ENCODE measurements at places on chromosomes 7 and 10.
A peak's percentile ranks its signal among the peaks of the same experiment; 100 is the strongest.

DNA sequence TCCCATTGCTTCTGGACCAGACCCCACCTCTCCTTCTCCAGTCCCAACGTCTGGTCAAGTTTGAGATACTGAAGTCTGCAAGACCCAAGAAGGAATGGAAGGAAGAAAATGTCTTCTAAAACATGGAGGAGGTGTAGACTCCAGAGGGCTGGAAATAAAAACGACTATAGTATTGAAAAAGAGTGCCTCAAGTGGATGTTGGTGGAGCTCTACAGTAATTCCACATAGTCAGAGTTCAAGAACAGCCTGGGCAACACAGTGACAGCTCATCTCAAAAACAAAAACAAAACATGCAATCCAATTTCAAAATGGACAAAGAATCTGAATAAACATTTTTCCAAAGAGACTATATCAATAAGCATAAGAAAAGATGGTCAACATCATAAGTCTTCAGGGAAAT lies 2.3 kb upstream of the PCGF6 start:
- DNase-seq = no peak

DNA sequence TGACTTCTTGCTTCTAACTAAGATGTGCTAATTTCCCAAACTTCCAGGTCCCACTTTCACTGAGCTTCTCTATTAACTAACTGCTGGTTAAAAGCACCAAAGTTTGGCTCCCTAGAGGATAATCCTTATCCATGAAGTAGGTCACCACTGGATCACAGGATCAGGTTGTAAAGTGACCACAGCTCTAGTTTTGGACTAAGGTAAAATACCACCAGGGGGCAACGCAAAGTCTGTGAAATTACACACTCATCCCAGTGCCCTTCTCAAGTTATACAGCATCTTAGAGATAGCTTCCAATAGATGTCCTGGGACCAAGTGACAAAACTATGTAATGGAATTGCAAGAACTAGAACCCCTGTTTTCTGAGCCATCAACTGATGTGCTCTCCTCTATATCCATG lies 116.4 kb upstream of the ASAH2 start:
- DNase-seq = peak; percentile 19

DNA sequence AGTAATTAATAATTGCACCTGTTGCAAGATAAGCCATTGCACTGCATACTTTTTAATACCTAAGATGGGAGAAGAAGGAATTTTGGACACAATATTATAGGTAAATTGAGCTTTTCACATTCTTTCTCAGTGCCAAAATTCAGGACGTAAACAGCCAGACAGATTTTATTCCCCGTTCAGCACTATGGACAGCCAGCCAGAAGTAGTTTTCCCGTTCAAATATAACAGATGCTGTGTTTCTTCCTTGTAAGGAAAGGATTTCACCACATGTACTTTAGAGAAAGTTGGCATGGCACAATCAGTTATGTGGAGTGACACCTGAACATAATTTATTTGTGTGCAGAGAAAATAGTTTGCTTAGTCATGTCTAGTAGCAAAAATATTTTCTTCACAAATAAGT lies 34.8 kb downstream of the SEMA3E start:
- DNase-seq = no peak

DNA sequence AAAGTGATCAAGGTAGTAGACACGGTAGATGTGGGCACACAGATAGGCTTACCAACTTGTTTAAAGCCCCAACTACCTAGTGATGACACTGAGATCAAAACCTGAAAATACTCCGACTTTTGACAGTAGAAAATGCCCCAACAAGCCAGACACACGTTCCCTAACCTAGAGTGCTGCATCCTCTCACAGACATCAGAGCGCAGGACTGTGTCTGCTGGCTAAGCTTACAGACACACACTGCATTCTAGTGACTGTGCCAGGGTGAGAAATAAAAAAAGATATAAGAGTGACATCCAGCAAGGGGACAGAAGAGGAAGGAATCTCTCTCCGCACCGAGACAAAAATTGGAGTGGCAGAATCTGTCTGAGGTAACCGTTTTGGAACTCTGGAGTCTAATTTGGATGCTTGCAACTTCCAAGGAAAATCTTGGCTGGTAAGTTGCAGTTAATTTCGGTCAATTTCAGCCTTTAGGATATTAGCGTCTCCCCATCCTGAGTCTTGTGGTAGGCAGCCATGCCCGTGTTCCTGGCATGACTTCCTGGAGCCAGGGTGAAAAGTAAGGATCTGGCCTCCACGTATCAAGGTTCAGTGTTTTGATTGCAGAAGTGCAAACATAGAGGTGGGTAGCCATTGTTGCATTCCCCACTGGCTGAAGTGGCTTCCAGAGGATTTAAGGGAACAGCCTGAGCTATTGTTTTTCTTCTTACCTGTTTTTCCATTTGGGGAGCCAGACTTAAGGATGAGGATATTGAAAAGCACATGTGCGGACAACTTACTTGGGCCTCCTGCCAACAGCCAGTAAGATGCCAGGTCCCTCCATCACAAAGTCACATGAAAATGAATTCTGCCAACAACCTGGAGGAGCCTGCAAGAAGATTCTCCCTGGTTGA lies 124.1 kb downstream of the SMURF1 start:
- no peak for DNase-seq

DNA sequence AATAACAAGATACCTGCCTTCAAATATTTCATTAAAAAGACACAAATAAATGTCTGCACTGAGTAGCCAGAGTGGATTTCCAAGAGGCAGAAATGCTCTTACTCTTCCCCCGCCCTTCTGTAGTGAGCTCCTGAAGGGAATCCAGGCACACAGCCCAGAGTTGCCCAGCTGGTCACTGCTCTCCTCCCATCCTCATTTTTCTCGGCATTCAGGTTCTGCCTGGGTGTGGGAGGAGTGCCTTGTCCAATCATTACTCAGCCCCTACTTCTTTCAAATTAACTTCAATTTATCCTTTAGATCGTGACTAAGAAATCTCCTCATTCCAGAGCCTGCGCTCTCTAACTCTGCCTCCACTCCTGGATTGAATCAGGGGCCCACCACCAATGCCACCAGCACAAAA lies 12.2 kb downstream of the CCDC6 start:
- no peak for DNase-seq

DNA sequence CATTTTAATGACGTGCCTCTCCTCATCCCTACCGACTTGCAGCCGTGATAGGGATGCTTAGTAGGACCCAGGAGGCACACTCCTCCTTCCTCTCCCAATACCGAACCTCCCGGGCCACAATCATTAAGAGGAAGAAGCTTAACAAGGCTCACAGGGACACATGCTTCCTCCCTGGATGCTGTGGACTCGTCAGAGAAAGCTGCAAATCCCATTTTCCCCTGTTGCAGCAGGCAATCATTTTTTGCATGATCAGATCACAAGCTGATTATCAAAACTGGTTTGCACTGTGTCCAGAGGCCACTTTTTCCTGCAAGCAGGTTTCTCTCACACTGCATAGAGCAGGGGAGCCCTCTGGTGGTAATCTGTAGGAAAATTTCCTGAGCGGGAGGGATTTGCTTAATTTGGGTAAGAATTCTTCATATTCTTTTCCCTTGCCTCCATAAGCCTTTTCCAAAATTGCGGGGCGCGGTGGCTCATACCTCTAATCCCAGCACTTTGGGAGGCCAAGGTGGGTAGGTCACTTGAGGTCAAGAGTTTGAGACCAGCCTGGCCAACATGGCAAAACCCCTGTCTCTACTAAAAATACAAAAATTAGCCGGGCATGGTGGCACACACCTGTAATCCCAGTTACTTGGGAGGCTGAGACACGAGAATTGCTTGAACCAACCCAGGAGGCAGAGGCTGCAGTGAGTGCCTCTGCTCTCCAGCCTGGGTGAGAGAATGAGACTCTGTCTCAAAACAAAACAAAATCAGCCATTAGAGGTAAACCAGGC lies 16.1 kb upstream of the LAMB4 start:
- peak; percentile 75 for DNase-seq

- peak; percentile 65 for DNase-seq
Observed at GRCh38 chr7:16357921-16358320, 63.4 kb downstream of the CRPPA start.

DNA sequence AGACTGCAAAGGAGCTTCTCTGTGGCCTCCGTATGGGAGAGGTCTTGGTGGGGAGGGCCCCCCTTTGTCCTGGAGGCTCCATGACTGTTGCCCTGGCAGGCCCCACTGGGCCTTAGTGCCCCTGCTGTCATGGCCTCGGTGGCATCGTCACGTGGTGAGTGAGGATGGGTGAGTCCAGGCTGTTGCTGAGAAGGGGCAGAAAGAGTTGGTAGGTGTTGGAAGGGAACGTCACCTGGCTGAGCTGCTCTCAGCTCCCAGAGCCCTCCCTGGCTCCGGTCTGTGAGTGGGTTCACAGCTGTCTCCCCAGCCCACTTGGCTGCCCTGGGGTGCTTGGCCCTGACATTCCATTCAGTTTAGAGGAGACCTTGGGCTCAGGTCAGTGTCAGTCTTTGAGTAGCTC lies 16.1 kb downstream of the SFRP5 start:
- no peak for DNase-seq

DNA sequence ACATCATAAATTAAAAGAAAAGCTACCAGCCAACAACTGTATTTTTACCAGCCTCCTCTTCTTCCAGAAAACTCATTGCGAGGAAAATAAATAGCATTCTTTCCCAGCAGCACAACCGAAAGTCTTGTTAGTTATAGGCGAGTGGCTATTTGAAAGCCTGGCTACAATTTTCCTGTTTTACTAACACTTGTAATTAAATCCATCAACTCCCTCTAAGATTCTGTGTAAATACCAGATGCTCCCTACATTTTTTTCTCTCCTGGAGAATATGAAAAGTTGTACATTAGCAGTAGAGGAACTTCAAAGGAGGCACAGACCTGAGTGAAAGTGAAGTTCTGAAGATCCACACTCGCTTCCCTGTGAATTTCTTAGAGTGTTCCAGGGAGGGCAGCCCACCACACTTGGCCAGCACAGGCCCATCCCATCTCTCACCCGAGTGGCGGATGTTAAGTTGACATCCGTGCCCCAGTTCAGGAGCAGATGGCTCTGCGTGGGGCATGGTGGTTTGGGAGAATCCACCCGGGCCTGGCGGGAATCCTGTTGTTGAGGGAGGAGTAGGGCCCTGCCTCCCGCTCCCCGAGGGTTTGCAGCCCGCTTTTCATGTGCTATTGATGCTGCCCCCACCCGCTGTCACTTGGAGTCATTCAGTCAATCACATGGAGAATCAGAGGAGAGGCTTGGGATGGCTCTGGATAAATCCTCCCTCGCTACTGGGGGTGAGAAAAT lies 451.0 kb upstream of the GALNT17 start:
- no peak for DNase-seq

DNA sequence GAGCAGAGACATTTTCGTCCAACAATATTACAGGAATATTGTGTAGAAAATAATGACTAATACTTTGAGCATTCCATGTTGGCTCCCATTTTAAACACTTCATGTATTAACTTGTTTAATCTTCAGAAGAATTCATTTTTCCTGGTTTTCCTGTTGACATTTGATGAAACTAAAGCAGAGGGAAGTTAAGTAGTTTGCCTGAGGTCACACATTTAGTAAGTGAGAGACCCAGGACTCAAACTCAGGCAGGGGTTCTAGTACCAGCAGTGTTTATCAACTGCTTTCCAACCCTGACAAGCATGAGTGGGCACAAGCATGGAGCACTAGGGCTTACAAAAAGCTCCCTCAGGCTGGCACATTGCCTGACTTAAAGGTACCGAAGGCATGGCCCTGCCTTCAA lies 719.1 kb downstream of the AUTS2 start:
- DNase-seq = no peak

DNA sequence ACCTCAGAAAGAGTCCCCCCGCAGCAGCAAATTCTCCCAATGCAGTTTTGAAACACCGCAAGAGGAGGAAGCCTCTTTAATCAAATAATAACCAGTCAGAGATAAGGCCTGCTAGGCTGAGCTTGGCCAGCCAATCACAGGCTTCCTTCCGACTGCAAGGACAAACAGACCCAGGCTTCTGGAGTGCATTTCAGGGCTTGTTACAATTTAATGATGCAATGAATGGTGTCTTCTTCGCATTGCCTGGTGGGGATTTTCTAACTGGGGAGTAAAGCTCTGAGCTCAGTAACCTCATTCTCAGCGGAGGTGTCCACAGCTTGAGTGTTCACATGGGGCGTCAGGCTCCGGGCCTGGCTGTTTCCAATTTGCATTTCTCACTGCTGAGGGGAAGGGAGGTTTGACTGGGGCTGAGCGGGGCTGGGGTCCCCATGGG lies 31.8 kb upstream of the GPAM start:
- DNase-seq = peak; percentile 86

- DNase-seq = no peak
Observed at GRCh38 chr7:55526329-55526728, 46.0 kb downstream of the VOPP1 start.

- DNase-seq = no peak
Observed at GRCh38 chr10:23344241-23344841, at the start of gene C10orf67. C10orf67 (minus strand) TSS chr10:23344797; CDS start chr10:23344774, 23 bp downstream.

GRCh38 chr10:104483582-104483981 lies 129.9 kb downstream of the CFAP58 start:
- no peak for DNase-seq

GRCh38 chr7:105829681-105830322 lies 46.6 kb downstream of the ATXN7L1 start:
- DNase-seq = no peak

GRCh38 chr7:116087984-116088383 lies 57.4 kb upstream of the TFEC start:
- no peak for DNase-seq

DNA sequence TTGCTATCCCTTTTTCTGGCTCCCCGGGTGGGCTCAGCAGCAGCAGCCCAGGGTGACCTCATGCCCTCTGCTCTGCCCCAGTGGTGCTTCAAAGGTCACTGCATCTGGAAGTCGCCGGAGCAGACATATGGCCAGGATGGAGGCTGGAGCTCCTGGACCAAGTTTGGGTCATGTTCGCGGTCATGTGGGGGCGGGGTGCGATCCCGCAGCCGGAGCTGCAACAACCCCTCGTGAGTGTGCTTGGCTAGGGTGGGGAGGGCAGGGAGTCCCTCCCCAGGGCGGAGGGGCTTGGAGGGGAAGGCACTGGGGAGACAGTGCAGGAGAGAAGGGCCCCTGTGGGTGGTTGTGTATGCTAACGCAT lies 46.4 kb downstream of the TBATA start:
- no peak for DNase-seq

DNA sequence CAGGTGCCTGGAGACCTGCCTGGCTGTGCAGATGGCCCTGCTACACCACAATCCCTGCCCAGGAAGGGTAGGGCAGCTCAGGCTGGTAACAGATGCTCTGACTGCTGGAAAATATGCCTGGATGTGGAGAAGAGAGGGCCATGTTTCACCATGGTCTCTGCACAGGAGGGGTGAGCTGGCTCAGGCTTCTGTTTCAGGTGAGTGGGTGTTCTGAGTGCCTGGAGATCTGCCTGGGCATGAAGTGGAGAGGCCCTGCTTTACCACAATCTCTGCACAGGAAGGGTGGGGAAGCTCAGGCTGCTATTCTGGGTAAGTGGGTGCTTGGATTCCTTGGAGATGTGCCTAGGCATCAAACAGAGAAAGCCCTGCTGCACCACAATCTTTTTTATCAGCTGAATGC lies 350.1 kb downstream of the KIF20B start:
- no peak for DNase-seq

- no peak for DNase-seq
Observed at GRCh38 chr7:29231671-29232232, 37.2 kb downstream of the CHN2 start.

- no peak for DNase-seq
Observed at GRCh38 chr10:31803606-31804351, 124.9 kb downstream of the ARHGAP12 start.

- DNase-seq = no peak
Observed at GRCh38 chr7:44978511-44979366, at the start of gene MYO1G. MYO1G (minus strand) TSS chr7:44979015; CDS start chr7:44978961, 54 bp downstream.
